ENCODE measurements at places on chromosomes 7 and 10. TPM values are rescaled to one million over a fixed set of nuclear protein-coding genes. Genes with fewer than 3 reads are reported as not detected.

SPAM1 gene
- total RNA-seq: 0.28 TPM

FMC1 gene
- 12.9 TPM for total RNA-seq

DNA sequence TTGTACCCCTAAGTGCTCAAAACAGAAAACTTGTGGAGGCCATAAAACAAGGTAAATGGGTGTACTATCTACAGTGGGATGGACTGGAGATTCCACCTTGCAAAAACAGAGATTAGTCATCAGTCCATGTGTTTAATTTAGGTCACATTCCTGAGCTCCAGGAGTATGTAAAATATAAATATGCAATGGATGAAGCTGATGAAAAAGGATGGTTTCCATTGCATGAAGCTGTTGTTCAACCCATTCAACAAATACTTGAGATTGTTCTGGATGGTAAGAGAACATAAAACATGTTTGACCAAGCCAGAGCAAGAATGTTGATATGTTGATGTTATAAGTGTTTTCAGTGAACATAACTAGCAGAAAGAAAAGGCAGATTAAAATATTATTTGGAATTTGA lies 14.6 kb downstream of the ASB15 start:
- DNase-seq: no peak

- no peak for DNase-seq
These were observed 9.0 kb downstream of the AEBP1 start for GRCh38 chr7:44112997-44113763.

DNA sequence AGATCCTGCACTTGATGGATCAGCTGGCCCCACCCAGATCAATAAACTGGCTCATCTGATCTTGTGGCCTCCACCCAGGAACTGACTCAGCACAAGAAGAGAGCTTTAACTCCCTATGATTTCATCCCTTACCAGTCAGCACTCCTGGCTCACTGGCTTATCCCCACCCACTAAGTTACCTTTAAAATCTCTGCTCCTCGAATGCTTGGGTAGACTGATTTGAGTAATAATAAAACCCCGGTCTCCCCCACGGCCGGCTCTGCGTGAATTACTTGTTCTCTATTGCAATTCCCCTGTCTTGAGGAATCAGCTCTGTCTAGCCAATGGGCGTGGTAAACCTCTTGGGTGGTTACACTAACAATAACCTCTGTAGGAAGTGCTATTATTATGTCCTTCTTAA lies 83.7 kb downstream of the MBL2 start:
- DNase-seq: no peak

HACD1 gene
- total RNA-seq: 30.3 TPM

- no peak for DNase-seq
These were observed 10.1 kb downstream of the ACTR1A start for GRCh38 chr10:102492344-102492939.

GRCh38 chr10:30178356-30178964 lies 119.1 kb upstream of the JCAD start:
- no peak for DNase-seq

DNA sequence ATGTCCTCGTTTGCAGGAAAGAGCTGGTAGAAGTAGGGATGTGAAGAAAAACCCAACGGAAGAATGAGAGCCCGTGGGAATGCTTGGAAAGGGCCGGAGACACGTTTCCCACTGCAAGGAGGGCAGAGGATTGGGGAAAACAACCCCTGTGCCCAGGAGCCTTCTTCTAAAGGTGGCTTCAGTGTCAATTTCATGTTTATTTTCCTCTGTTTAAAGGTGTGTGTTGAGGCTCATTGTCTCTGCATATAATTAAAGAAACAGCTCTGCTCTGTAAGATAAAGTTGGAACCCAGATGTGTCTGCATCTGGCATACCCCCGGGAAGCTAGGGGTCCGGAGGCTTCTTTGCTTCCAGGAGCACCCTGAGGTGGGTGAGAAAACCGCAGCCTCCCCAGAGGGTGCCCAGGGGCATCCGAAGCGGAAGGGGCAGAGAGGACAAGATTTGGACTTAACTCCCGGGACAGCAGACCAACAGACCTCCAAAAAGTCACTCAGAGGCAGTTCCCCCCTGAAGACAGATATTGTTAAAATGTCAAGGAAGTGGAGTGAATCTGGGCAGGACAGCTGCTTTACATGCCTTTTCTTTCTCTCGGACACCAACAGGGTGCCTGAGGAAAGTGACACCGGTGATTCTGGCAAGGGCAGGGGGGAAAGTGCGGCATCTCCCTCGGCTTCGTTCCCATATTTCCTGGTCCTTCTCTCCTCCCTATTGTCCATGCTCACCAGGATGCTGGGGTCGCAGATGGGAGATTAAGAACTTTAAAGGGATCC lies 8.6 kb upstream of the GATA3 start:
- no peak for DNase-seq

- DNase-seq: no peak
These were observed 9.0 kb downstream of the RPEL1 start for GRCh38 chr10:103254538-103255325.
